ENCODE measurements at places on chromosomes 5 and 9. TPM values are rescaled to one million over a fixed set of nuclear protein-coding genes. Genes with fewer than 3 reads are reported as not detected.

PELO gene
- polyA plus RNA-seq, result 10.5 TPM

TMEM215 gene
- polyA plus RNA-seq, result not detected

SLC6A7 gene
- 4.6 TPM for polyA plus RNA-seq

PTGR1 gene
- 6.6 TPM for polyA plus RNA-seq

C9orf50 gene
- polyA plus RNA-seq, result not detected

LAMC3 gene
- 0.04 TPM for polyA plus RNA-seq

TSSK1B gene
- polyA plus RNA-seq, result not detected

PDE4D gene
- 35.9 TPM for polyA plus RNA-seq

EDIL3 gene
- 7.4 TPM for polyA plus RNA-seq

ABCA1 gene
- 5.1 TPM for polyA plus RNA-seq

DEPDC1B gene
- 7.1 TPM for polyA plus RNA-seq

LRRTM2 gene
- 6.1 TPM for polyA plus RNA-seq

GHR gene
- polyA plus RNA-seq, result 0.31 TPM

ANKRD31 gene
- 0.62 TPM for polyA plus RNA-seq

PCDHGA6 gene
- polyA plus RNA-seq, result 0.09 TPM

FUBP3 gene
- 70.5 TPM for polyA plus RNA-seq

RGS3 gene
- 25.3 TPM for polyA plus RNA-seq

RPL37 gene
- 107 TPM for polyA plus RNA-seq

ARPC5L gene
- polyA plus RNA-seq, result 46.5 TPM

LCN6 gene
- not detected for polyA plus RNA-seq

CD72 gene
- polyA plus RNA-seq, result not detected

MARCHF6 gene
- polyA plus RNA-seq, result 243 TPM

ARRDC1 gene
- polyA plus RNA-seq, result 53.4 TPM

DDX46 gene
- polyA plus RNA-seq, result 46.8 TPM

SLC6A19 gene
- not detected for polyA plus RNA-seq

CETN3 gene
- 116 TPM for polyA plus RNA-seq

KIF20A gene
- polyA plus RNA-seq, result 2.1 TPM

SPATA31A3 gene
- polyA plus RNA-seq, result not detected

SARDH gene
- polyA plus RNA-seq, result 0.56 TPM

BTNL3 gene
- polyA plus RNA-seq, result not detected

PIP5K1B gene
- 0.72 TPM for polyA plus RNA-seq

GFI1B gene
- not detected for polyA plus RNA-seq

F2RL2 gene
- not detected for polyA plus RNA-seq

ATP10B gene
- polyA plus RNA-seq, result not detected

AIF1L gene
- 3.4 TPM for polyA plus RNA-seq

FREM1 gene
- polyA plus RNA-seq, result 2.6 TPM

FAM151B gene
- polyA plus RNA-seq, result 5.3 TPM

GNA14 gene
- 1.1 TPM for polyA plus RNA-seq

RNF183 gene
- polyA plus RNA-seq, result not detected

C7 gene
- polyA plus RNA-seq, result 0.78 TPM

Measured in neural cell (in vitro differentiated cells).